ENCODE measurements at places on chromosomes 1 and 21.

- DNase-seq = no peak
These were observed 7.7 kb upstream of the SLC5A9 start for GRCh38 chr1:48214820-48215219.

- no peak for DNase-seq
These were observed 416.1 kb downstream of the MRPL39 start for GRCh38 chr21:25191141-25191540.

DNA sequence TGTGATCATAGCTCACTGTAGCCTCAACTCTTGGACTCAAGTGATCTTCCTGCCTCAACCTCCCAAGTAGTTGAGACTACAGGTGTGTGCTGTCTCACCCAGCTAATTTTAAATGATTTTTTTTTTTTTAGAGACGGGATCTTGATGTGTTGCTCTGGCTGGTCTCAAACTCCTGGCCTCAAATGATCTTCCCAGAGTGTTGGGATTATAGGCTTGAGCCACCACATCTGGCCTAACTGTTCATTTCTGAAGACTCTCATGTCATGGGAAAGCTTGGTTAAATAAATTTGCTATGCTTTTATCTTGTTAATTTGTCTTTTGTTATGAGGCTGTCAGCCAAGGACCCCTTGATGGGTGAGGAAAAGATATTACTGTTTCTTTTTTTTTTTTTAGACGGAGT is 134.0 kb downstream of the MIS18A start:
- no peak for DNase-seq

DNA sequence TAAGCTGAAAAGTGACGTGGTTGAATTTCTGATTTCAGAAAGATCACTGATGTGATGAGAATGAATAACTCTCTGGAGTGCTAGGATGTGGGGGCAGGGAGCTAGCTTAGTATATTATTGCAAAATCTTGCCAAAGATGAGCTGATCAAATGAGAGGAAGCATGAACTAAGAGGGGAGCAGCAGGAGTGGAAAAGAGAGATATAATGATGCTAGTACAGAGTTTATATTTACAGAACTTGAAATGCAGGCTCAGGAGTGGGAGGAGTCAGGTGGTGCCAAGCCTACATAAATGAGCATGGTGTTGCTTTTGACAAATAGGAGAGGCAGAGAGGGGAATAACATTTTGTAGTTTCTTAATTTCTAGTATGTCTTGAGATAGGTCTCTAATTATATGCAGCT is 38.1 kb upstream of the NBL1 start:
- no peak for DNase-seq

DNA sequence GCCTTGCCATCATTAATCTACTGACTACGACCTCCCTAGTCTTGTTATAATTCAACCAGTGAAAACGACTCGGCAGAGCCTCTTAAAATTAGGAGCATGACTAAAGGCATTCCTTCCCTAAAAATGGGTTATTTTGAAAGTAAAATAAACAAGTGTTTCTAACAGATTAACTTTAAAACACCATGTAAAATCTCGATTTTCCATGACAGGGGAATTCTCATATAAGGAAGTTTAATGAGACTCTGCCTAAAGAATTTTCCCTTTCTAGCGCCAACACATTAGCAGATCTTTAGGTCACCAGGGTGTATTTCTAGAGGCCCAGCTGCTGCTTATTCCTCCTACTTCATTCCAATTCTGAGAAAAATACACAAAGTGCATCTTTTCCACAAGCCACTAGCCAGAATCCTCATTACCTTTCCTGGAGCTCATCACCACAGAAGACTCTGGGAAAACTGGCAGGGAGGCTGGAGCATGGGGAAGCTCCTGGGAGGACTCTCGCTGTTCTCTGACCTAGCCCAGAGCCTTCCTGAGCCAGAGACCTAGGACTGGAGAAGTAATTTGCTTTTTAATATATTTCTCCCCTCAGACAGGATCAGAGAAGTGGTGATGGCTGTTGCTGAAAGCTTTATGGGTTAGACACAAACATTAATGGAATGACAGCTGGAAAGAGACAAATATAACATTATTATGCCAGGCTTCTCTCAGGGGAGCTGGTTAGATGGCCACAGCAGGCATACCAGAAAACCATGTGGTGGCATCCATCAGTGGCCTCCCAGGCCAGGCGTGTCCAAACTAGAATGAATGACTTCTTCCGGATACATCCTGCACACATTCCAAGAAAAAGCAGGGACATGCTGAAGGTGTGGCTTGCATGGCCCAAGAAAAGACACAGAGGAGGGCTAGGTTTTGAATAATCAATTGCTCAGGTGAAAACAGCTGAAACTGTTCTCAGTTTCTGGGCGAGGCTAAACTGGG is 63.6 kb upstream of the CTTNBP2NL start:
- DNase-seq = no peak

DNA sequence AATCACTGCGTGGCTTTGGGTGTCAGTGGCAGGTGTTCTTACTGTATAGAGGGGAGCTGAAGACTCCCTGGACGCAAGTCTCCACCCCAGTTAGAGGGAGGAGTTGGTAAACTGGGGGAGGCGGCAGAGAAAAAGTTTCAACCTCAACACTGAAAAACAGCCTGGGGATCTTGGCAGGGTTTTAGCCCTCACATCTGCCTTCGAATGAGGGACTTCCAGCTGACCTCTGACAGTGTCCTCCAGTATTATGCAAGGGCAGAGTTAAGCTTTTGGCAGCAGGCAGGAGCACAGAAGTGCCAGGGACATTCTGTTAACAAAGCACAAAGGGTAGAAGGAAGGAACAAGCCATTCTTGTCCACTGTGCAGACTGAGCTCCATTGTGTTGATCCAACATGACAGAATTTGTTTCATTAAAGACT is 41.2 kb upstream of the RAB4A start:
- peak; percentile 80 for DNase-seq

DNA sequence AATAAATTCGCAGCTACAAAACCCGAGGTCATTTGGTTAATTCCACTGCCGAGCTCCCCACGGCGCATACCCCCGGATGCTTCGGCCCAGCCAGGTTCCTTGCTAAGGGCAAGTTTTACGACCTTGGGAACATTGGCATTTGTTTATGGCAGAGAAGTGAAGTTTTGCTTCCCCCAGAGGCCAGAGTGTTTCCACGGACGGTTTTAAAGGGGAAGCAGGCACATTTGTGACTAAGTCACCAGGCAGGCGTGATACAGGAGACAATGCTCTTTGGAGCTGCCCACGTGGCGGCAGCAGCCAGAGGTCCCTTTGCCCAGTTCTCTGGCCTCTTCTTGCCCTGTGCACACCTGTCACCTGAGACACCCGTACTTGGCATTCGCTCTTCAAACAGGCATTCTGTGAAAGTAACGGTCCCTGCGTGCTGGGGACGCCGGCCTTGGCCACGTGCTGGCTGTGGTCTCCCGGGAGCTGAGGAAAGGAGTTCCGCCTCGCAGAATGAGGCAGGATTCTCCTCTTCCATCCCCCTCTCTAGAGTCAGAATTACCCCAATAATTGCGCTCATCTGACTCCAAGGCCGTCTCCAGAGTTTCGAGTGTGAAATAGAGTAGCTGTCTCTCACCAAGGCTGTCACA is 138.3 kb downstream of the PRDM16 start:
- no peak for DNase-seq

DNA sequence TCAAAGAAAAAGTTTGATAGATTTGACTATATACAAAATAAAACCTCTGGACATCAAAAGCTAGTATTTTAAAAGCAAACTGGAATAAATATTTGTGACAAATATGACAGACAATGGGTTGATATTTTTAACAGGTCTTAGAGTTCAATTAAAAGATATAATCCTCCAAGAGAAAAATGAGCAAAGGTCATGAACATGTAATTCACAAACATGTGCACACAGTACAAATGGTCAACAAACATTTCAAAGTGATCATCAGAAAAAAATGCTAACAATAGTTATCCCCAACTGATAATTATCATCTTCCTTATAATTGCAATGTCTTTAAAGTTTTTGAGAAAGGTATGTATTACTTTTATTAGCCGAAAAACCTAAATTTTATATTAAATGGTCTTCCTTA is 32.0 kb downstream of the WDR64 start:
- DNase-seq = no peak

- DNase-seq = no peak
These were observed 714 bp upstream of the AKIRIN1 start for GRCh38 chr1:38990386-38990737.

DNA sequence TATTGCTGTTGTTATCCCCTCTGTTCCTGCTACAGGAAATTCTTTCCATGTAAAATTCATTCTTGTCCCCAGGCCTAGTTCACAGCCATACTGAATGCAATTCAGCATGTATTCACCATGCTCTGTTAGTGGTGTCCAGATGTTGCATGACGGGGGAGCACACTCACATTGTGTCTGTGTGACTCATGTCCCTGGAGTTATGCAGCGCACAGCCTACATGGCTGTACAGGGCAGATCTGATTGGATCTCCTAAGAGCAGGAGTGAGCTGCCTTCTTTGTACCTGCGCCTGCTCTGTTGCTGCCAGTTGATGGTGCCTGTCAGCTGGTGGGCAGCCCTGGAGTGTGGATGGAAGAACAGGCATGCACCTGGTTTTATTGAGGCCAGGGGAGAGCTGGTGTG is 17.6 kb downstream of the HTR6 start:
- no peak for DNase-seq

- DNase-seq = no peak
These were observed 283.6 kb upstream of the USP25 start for GRCh38 chr21:15446223-15446622.

DNA sequence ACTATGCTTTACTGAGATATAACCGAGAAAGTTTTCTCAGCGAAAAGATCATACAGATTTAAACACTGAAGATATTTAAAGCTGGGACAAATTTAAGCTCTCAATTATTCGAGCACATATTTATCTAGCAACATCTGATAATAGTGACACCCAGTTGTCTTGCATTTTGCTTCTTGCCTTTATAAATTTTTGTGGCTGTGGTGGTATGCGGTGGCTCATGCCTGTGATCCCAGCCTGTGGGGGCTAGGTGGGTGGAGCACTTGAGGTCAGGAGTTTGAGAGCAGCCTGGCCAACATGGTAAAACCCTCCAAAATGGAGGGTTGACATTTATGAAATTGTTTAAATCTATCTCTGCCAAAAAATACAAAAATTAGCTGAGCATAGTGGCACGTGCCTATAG is 312.2 kb downstream of the SPATA17 start:
- DNase-seq = no peak

- no peak for DNase-seq
These were observed 26.3 kb downstream of the CLEC20A start for GRCh38 chr1:178470411-178470960.

DNA sequence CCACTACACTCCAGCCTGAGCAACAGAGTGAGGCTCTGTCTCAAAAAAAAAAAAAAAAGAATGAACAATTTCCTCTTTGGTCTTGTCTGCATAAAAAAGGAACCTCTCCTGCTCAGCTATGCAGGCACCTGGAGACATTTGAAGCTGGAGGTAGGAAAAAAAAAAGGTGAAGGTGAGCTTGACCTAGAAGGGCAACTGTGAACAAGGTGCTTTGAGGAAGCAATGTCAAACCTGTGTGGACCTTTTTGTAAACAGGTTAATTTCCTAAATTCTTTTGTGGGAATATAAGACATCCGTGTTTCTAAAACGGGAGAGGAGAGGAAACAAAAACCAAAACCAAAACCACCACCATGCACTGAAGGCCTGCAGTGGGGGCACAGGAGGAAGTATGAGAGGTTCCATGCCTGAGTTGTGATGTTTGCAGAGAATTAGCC is 77.5 kb downstream of the SLC45A1 start:
- no peak for DNase-seq

Data from hypothalamus (tissue), 51 donors.